ENCODE measurements at places on chromosomes 1 and 21. TPM values are rescaled to one million over a fixed set of nuclear protein-coding genes. Genes with fewer than 3 reads are reported as not detected.

The ALX3 gene
- not detected for total RNA-seq

- DNase-seq: no peak
These were observed 2.9 kb downstream of the OR10J5 start for GRCh38 chr1:159532922-159533321.

DNA sequence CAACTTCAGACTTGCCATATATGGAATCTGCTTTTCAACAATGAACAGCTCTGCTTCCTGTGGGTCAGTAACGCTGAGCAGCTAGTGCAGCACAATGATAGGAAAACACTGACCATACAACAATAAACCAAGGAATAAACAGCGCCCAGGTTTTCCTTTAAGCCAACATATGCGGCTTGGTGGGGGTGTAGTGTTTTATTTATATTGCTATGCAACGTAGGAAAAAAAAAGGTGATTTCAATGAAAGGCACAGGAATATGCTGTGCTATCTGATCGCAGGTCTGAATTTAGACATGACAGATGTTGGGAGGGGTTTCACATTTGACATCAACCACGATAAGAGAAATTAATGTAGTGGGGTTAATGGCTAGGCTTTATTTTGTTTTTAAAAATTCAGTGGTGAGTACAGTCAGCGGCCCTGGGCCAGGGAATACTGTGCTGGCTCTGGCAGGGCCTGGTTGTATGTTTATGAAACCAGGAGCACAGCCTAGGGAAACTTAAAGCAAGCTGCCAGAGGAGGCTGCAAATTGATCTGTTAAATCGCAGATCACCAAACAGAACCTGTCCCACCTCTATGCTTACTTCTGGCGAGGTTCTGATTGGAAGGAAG, 4.3 kb downstream of the TSPAN2 start:
- DNase-seq: no peak

- no peak for DNase-seq
These were observed 25.1 kb upstream of the TINAGL1 start for GRCh38 chr1:31551208-31551607.

DNA sequence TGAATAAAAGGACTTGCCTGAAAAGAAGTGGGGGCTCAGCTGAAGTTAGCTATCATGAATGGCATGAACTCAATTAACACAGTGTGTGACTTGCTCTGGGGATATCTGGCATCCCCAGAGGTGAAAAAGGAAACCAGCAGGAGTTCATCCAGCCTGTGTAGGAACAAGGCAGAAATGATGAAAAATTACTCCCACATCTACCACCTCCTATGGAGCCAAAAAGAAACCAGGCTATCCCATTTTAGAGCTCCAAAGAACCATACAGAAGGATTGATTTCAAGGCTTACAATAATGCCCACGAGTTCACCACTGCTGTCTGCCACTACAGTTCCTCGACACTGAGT, 25.3 kb downstream of the TP53BP2 start:
- no peak for DNase-seq

DNA sequence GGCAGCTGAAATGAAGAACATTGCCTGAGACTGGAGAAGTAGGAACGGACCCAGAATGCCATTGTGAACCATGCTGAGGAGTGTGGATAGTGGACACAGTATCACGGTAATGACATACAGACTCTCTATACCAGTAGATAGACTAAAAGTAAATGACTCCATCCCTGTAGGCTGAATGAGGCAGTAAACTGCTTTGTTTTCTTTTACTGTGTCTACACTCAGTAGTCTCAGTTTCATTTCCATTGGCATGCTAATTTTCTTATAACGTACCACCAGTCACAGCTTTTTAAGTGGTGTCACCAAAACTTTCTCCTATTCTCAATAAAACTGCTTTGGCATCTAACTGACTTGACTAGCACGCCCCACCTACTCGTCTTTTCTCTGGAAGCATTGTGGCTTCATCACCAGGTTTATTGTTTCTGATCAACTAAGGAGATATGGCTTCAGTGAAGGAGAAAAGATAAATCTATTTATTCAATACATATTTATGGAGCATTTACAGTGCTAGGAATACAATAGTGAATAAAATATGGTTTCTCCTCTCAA, 8.4 kb upstream of the ZNF697 start:
- DNase-seq: no peak

DNA sequence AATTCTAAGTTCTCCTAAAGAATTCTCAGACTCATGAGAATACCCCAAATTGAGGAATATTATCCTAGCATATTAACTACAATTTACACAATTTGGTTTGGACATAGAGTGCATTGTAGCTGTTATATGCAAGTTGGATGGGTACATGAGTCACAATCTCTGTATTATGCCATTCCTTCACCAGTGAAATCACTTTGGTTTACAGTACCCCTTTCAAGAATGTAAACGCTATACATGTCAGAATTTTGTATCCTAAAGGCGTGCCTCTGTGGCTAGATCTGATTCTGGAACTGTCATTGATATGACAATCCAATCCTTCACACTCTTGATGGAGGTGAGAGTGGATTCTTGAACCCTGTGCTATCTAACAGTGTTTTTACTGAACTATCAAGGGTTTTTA, 6.7 kb upstream of the IL10RB start:
- no peak for DNase-seq

- no peak for DNase-seq
These were observed 60.4 kb downstream of the KIF21B start for GRCh38 chr1:200963076-200963475.

The PDE4B gene
- 26.9 TPM for total RNA-seq

GRCh38 chr1:196661345-196661744, 9.5 kb downstream of the CFH start:
- no peak for DNase-seq

Data from lower lobe of right lung (tissue), 2 donors.